ENCODE measurements at places on chromosomes 4 and X.
A peak's percentile ranks its signal among the peaks of the same experiment; 100 is the strongest.

- no peak for DNase-seq
Observed at GRCh38 chrX:58025979-58026378, 115.7 kb upstream of the ZXDA start.

GRCh38 chr4:53511014-53511413 lies 80.3 kb downstream of the LNX1 start:
- no peak for DNase-seq

- no peak for DNase-seq
Observed at GRCh38 chr4:6948134-6948460, 38.5 kb downstream of the TBC1D14 start.

DNA sequence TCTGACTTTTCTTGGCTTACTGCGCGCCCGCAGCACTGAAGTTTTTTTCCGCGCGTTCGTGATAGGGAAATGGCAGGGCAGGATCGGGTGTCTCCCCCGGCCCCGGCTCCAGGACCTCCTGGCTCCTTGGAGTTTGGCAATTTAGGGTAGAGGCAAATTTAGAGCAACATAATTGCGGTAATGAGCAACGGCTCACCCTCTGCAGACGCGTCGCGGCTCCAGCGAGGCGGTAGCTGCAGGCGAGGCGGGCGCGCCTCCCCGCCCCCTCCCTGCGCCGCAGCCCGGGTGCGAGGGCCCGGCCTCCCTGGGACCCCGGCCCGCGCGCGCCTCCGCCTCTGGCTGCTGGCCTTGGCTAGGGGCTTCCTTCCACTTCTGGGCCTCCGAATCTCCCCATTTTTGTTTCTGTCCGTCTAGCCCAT lies 6.2 kb downstream of the MSX1 start:
- DNase-seq, result no peak

- DNase-seq, result no peak
Observed at GRCh38 chr4:101501421-101501820, 154.1 kb upstream of the PPP3CA start.

DNA sequence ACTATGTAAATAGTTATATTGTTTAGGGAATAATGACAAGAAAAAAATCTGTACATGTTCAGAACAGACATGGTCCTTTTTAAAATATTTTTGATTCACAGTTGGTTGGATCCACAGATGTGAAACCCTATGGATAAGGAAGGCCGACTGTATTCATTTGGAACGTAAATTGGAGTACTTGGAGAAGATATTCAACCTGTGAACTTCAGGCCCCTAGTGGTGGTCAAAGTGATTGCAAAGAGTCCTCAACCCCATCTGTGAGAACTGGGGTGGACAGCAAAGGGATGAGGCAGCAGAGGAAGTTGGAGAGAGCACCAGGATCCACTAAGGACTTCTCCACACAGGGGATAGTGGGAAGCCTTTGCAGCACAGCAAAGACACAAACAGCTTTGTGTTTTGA lies 6.2 kb upstream of the CXCL13 start:
- peak; percentile 18 for DNase-seq

- DNase-seq, result no peak
Observed at GRCh38 chr4:28250646-28251045, 1390.0 kb downstream of the STIM2 start.

- no peak for DNase-seq
Observed at GRCh38 chr4:163772238-163772637, 277.7 kb downstream of the TMA16 start.

DNA sequence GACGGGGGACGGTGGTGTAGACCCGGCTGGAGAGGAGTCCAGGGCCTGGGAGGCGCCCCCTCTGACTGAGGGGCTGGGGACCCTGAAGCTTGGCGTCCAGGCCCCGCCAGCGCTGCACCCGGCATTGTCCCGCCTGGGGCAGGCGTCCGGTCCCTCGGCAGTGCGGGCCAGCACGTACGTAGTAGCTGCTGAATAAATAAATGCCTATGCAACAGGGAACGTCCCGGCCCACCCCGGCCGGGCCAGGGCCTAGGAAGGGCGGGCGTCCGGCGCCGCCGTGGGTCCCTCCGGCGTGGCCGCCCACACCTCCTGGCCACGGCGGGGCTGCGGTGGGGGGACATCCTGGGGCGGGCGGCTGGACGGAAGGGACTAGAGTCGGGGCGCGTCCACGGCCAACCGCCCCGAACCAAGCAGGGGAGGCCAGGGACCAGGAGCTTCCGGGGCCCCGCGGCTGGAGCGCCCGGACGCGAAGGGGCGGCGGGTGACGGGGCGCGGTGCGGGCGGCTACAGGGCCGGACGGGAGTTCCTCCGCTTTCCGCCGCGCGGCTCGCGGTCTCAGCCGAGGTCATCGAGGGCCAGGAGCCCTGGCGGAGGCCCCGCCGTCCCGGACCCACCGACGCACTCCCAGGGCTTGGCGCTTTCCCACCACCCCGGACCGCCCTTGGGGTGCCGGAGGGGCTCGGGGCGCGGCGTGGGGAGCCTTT lies 886 bp upstream of the WWC2 start:
- no peak for DNase-seq

- no peak for DNase-seq
Observed at GRCh38 chr4:48090621-48091020, 43.4 kb downstream of the TXK start.

- no peak for DNase-seq
Observed at GRCh38 chrX:104679175-104679574, 113.2 kb downstream of the IL1RAPL2 start.

GRCh38 chr4:766152-766515 lies 59.8 kb downstream of the CPLX1 start:
- peak; percentile 29 for DNase-seq

- DNase-seq, result no peak
Observed at GRCh38 chr4:64144994-64145393, 264.3 kb downstream of the TECRL start.

GRCh38 chr4:86661006-86661405 lies 66.9 kb downstream of the PTPN13 start:
- DNase-seq, result no peak

DNA sequence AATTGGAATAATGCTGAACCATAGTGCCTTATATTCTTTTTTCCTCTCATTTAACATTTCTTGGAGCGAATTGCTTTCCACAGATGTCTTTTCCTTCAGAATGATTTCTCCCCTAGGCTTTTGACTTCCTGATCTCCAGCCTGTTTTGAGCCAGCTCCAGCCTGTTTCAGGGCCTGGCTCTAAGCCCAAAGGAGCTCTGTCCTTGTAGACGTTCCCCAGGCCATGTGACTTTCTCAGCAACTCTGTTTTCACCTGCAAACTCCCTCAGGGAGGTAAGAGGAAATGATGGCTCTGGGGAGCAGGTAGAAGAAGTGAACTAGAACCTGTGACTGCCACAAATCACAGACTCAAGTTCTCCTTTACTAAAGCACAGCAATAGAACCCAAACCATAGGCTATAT lies 89.1 kb downstream of the AKAP4 start:
- no peak for DNase-seq

GRCh38 chr4:152957437-152958171 lies 21.5 kb downstream of the FHDC1 start:
- DNase-seq, result no peak

GRCh38 chr4:6851962-6852361 lies 57.7 kb upstream of the TBC1D14 start:
- DNase-seq, result no peak

GRCh38 chrX:70289168-70289792 lies 447 bp downstream of the PDZD11 start:
- no peak for DNase-seq

DNA sequence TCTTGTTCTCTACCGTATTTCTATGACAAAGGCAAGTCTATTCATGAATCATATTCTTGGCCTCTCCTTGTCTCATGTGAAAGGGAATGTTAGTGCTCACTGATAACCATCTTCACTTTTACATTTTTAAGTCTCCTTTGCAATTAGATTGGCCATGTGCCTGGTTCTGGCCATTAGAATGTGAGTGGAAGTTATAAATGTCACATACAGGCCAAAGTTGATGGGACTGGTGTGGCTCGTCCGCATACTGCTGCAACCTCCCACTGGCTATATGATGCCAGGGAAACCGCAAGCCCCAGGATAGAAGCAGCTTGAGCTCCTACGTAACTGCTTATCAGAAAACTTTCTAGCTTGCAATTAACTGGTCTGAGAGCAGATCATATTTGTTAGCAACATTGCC lies 86.1 kb downstream of the MAGEC1 start:
- DNase-seq, result no peak

- DNase-seq, result no peak
Observed at GRCh38 chrX:75156531-75156945, 455 bp upstream of the ABCB7 start.

DNA sequence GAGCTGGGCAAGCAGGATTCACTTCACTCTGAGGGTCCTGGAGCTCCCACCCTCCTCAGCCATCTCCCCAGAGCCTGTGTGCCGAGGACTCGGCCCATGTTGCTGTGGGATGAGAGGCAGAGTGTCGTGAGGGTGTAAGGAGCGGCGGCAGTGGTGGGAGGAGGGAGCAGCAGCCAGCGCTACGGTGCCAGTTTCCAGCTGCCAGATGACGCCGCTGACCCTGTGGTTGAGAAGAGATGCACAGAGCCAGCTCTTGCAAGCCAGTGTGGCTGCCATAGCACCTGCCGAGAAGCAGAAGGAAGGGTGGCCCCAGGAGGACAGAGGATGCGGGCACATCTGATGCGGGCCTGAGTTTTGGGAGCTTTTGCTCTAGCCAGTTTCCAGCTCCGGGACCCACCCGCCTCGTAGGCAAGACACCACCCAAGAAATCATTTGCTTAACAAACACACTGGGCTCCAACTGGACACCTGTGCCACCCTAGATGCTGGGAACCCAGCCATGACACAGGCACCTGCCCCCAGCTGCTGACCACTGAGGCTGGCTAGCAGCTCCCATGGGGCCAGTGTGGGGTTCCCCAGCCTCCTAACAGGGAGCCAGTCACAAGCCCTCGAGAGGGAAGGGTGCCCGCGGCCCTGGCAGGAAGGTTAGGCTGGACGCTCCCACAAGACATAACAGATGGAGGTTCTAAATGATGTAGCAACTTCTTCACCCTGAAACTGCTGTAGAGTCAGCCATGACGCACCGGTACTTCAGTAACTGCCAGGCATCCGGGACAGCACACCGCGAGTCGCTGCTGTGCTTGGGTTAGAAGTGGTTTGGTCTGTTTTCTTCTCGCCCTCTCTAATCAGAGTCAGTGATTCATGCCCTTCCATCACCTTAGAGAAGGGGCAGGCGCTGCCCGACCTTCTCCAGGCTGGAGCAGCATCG lies 8.9 kb downstream of the MSANTD1 start:
- DNase-seq, result no peak

- DNase-seq, result no peak
Observed at GRCh38 chr4:37953620-37954293, 6.4 kb upstream of the PTTG2 start.

GRCh38 chrX:77622233-77622632 lies 163.8 kb downstream of the ATRX start:
- no peak for DNase-seq

DNA sequence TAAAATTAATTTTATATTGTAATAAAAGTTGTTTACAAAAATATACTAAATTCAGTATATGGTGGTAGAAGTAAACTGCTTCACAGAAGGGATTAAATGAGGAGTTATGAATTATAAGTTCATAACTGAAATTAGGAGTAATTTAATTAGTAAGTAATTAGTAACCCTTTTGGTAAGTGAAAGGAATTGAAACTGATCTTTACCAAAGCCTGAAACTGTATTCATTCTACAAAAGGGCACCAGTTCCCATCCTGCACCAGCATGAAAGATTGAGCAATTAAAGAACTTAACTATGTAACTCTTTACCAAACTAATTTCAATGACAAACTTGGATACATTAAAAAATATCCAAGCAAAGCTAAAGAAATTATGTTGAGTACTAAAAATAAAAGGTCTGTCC lies 8.2 kb downstream of the MED14 start:
- DNase-seq, result no peak

GRCh38 chr4:34010751-34011519 lies 2233.4 kb downstream of the ARAP2 start:
- DNase-seq, result no peak

DNA sequence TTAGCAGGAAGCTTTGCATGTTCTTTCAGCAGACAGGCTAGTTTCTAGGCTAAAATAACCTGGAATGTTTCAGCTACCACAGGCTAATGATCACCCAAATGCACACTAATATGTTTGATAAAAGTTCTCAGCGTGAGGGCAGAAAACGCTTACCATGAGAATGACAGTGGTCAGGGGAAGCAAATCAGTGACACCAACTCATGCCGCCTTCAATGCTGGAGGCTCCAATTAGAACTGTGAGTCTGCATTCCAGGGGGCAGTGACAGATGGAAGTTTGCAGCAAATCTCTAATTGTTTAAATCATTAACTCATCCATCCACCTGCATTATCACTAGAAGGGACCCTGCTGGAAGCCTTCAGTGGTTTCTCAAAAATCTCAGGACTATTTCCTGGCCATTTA lies 43.2 kb downstream of the ANOS1 start:
- no peak for DNase-seq

DNA sequence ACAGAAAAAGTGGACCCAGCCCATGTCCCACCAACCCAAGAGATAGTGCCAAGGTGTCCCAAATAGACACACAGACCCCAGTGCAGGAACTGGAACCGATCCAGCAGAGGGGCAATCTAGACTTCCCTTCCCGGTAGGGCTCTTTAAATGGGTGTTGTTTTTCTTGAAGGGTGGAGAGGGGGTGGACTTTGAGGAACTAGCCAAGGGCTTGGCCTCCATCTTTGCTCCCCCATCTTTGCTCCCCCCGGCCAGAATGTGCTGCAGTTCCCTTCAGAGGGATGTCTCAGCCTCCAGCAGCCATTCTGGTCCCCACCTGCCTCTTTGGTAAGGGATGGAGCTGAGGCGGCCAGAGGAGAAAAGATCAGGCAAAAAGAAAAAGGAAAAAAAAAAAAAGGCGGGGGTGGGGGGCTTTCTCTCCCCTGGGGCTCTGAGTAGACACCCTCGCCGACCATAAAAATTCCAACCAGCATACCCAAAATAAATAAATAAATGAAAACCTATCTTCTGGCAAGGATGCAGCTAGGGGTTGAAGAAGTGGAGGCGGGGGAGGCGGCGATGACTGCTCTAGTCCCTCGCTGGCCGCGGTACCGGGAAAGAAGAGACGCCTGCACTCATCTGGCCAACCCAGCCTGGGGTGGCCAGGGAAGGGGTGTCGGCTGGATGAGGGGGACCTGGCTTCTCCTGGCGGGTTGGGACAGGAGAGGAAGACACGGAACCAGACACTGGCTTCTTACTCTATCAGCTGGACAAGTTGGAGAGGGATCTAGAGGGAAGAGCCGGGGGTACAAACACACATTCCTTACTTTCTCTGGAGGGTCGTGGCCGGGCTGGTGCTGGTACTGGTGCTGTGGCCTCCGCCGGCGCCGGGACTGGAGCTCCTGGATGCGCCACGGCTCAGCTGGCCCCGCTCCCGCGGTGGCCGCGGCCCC lies 38.5 kb upstream of the IQSEC2 start:
- no peak for DNase-seq

GRCh38 chrX:122188751-122189150 lies 995.3 kb upstream of the GRIA3 start:
- DNase-seq, result no peak

- no peak for DNase-seq
Observed at GRCh38 chr4:6902318-6903042, 7.1 kb upstream of the TBC1D14 start.

Measured in SW 1271 (cell line).